ENCODE measurements at places on chromosomes 4 and X.
A peak's percentile ranks its signal among the peaks of the same experiment; 100 is the strongest.

- DNase-seq, result no peak
These were observed 1086.7 kb downstream of the STIM2 start for GRCh38 chr4:27947302-27947701.

GRCh38 chrX:46330981-46331380, 214.2 kb downstream of the ZNF674 start:
- no peak for DNase-seq

GRCh38 chr4:73988061-73988460, at the start of gene PPBP:
TSS of gene PPBP (minus strand) at chr4:73988190. CDS start at chr4:73988103, 87 bp downstream.
- DNase-seq, result no peak

GRCh38 chr4:67896421-67897065, 12.7 kb upstream of the TMPRSS11D start:
- DNase-seq, result no peak

DNA sequence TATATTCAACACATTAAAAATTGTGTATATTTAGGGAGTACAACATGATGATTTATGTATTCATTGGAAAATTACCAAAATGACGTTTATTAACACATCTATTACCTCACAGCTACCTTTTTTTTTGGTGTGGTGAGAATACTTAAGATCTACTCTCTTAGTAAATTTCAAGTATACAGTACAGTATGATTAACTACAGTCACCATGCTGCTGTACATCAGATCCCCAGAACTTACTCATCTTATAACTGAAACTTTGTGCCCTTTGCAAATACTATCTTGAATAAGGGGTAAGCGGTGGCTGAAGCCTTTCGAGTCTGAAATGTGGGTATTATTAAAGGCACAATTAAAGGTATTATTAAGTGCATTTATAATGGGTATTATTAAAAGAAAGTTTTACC, 976 bp downstream of the PHKA1 start:
- DNase-seq, result peak; percentile 18

DNA sequence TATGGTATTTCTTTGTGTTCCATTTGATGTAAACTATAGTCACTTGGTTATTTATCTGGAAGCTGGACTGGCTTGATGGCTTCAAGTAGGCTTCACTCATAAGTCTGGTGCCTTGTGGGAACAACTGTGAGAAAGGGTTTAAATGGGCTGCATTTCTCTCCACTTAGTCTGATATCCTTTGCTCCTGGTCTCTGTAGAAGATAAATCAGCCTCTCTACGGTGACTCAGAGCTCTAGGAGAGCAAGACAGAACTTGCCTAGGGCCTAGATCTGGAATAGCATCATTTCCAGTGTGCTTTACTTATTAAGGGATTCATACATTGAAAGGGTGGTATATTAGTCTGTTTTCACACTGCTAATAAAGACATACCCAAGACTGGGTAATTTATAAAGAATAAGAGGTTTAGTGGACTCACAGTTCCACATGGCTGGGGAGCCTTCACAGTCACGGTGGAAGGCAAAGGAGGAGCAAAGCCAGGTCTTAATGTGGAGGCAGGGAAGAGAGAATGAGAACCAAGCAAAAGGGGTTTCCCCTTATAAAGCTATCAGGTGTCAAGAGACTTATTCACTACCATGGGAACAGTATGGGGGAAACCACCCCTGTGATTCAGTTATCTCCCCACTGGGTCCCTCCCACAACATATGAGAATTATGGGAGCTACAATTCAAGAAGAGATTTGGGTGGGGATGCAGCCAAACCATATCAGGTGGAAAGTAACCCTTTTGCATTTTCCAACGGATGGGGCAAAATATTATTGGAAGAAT, 1746.4 kb upstream of the PCDH7 start:
- no peak for DNase-seq

DNA sequence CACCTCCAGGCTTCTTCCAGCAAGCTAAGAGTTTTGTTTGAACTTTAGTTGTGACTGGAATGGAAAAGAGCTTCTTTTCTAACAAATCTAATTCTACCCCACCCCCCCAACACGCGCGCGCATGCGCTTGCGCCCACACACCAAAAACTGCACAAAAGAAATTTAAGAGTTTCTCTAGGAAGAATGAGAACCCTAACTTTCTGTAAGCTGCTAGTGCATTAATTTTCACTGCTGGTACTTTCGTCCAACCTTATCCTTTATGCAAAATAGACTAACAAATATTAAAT, 9.0 kb upstream of the INTU start:
- no peak for DNase-seq

- DNase-seq, result no peak
These were observed 586.9 kb upstream of the NR3C2 start for GRCh38 chr4:149029056-149029651.

GRCh38 chrX:37755025-37755424, 24.8 kb upstream of the CYBB start:
- DNase-seq, result no peak

- DNase-seq, result no peak
These were observed 71.9 kb upstream of the TFDP3 start for GRCh38 chrX:133290076-133290475.

DNA sequence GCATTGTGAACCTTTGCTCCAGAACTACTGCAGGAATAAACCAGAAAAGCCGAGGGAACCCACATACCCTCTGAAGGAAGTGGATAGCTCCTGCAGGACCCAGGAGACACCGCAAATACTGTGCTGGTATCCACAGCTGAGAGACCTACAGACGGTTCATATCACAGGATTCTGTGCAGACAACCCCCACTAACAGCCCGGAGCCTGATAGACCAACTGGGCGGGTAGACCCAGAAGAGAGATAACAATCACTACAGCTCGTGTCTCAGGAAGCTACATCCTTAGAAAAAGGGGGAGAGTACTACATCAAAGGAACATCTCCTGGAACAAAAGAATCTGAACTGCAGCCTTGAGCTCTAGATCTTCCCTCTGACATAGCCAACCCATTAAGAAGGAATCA, 150.8 kb downstream of the FRAS1 start:
- DNase-seq, result no peak

DNA sequence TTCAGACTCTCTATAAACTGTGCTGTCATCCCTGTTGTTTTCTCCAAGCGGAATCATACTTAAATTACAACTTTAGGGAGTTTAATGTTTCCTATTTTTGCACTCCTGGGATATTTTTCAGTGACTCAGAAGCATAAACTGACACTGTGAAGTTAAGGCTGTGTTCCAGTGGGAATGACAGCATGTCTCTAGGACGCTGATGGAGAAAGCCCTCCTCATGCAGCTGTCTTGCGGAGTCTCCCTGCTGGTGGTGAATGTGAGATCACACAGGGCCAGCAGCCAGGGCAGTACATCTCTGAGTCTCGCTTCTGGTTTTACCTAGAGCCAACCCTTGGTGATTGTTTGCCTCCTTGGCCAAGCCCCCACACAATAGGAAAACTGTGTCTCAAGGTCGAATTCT, 53.3 kb downstream of the NFKB1 start:
- no peak for DNase-seq

GRCh38 chrX:72095370-72095769, 36.3 kb downstream of the RTL5 start:
- no peak for DNase-seq

GRCh38 chrX:104270916-104271512, 16.3 kb upstream of the ESX1 start:
- DNase-seq, result peak; percentile 51

DNA sequence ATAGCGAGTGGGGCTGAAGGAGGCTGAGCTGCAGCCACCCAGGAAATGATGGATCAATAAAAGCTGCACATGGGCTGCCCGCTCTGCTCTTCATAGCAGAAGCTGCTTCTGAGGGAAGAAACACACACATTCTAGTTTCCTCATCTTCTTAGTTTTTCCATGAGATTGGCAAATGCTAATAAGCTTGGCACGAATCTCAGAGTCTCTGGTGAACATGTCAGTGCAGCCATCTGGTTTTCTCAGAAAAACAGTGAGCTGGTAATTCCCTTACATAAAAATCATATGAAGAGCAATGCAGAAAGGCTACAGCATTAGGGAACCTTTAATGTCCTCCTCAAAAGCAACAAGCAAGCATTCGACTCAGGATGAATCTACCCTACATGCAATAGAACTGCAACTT, 69.9 kb downstream of the GATB start:
- DNase-seq, result peak; percentile 77

- DNase-seq, result no peak
These were observed 21.2 kb upstream of the TBC1D9 start for GRCh38 chr4:140777386-140777785.

DNA sequence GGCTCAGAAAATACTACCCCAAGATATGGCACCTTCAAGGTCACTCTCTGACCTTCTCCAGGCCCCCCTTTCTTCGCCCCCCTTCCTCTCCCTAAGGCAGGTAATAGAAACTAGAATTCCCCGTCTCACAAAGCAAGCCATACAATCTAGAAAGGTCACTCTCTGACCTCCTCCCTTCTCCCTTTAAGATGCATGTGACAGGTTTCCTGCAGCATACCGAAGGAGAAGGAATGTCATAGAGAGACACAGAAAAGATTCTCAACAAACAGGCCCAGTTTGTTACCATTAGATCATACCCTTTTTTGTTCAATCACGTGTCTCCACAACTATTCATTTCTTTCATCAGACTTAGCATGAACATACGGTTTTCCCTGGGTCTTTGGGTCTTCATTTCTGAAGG, 51.2 kb upstream of the RBMXL3 start:
- DNase-seq, result no peak

GRCh38 chrX:154333837-154334271, 38.3 kb downstream of the TKTL1 start:
- DNase-seq, result no peak

GRCh38 chr4:53121264-53121865, 244.5 kb downstream of the SCFD2 start:
- DNase-seq, result no peak
